Hepatic stellate cell (primary cell): ENCODE measurements at places on chromosomes 12 and 14.

DNA sequence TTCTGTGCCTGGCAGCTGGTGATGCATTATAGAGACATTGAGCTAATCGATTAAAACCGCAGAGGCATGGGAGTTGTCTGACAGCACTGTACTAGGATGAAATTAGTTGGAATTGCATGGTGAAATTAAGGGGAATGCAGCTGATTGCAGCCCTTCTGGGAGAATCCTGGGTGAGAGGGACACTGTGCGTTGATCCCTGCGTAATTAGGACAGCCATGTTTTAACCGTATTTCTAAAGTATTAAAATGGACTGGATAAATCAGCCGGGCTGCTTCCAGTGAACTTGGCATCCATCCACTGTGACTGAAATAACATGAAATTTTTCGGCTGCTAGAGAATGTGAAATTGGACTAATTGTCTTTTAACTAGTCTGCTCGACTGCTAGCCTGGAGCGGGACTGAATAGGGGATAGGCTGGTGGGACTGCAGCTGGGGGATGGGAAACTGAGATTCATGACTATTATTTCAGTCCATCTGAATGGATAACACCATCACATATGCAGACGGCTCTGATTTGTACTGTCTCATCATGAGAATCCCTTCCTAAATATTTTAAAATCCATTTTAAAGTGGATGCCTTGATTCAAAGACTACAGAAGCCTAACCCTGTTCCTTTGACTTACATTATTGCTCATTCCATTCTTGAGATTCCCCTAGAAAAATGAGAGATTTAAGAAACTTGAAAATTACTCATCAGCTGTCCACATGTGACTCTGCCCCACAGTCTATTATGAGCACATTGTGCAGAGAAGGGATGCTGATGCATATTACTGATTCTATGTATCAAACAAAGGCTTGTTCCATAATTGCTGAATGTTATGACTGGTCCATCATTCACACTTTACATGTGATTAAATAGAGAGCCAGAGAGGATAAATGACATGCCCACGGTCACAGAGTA is 343.9 kb downstream of the NPAS3 start:
- DNase-seq: no peak

GRCh38 chr12:110913119-110914056 is 7.0 kb downstream of the MYL2 start:
- DNase-seq: no peak

DNA sequence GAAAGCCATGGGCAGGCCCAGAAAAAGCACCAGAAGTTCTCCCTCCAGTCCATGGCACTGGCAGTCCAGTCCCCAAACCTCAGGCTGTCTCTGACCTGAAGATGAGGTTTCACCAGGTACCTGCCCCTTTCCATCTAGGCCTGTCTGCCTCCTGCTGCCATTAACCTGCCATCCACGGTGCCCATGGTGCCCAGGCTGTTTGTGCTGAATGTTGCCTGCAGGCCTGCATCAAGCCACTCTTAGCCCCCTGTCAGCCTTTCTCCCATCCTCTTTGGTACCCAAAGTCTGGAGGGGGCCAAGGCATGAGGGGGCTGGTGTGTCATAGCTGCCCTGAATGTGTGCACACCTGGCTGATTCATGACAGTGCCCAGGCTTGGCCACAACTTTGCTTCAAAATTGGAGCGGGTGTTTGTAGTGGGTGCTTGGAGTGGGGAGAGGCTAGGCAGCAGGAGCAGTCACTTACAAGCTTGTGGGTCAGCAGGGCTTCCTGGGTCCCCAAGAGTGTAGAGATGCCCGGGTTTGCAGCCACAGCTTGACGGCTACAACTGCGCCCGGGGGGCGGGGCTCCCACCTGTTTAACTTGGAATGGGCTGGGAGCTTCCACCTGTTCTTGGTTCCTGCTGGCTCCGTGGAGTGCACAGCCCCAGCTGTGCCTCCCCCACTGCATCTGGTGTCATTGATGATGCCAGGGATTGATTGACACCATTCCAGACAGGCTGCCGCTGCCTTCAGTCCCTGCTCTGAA is 88.5 kb downstream of the GPHN start:
- no peak for DNase-seq

GRCh38 chr12:41892302-41892701 is 252.4 kb downstream of the GXYLT1 start:
- no peak for DNase-seq

GRCh38 chr12:65826353-65827171 is 2.3 kb downstream of the HMGA2 start:
- peak; percentile 46 for DNase-seq

DNA sequence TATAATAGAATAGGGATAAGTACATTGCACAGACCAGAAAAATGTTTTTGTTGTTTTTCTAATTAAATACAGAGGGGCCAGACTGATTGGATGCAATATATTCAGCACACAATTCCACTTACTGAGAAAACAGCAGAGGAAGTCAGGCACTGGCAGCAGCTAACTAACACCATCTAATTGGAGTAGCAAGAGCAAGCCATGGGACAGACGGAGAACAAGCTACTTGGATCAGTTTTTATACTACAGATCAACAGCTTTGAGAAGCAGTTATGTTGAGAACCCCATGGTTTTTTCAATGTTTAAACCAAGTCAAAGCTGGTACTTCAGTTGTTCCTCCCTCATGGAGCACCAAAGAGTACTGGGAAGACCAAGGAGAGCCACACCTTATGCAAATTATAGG is 1249.4 kb downstream of the LRFN5 start:
- no peak for DNase-seq

GRCh38 chr12:52915637-52916036 is 10.8 kb upstream of the KRT8 start:
- DNase-seq: no peak

DNA sequence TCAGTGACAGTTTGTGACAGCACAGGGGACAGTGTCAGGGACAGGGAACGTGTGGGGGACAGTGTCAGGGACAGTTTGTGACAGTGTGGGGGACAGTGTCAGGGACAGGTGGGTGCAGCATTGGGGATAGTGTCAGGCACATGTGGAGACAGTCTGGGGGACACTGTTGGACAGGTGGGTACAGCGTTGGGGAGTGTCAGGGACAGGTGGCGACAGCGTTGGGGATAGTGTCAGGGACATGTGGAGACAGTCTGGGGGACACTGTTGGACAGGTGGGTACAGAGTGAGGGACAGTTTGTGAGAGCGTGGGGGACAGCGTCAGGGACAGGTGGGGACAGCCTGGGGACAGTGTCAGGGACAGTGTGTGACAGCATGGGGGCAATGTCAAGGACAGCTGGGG is 140.0 kb downstream of the TMEM121 start:
- no peak for DNase-seq

- no peak for DNase-seq
Measured at GRCh38 chr12:49220972-49221371, 32.1 kb upstream of the TUBA1A start.

GRCh38 chr14:102929241-102930137 is 7.0 kb downstream of the AMN start:
- no peak for DNase-seq

DNA sequence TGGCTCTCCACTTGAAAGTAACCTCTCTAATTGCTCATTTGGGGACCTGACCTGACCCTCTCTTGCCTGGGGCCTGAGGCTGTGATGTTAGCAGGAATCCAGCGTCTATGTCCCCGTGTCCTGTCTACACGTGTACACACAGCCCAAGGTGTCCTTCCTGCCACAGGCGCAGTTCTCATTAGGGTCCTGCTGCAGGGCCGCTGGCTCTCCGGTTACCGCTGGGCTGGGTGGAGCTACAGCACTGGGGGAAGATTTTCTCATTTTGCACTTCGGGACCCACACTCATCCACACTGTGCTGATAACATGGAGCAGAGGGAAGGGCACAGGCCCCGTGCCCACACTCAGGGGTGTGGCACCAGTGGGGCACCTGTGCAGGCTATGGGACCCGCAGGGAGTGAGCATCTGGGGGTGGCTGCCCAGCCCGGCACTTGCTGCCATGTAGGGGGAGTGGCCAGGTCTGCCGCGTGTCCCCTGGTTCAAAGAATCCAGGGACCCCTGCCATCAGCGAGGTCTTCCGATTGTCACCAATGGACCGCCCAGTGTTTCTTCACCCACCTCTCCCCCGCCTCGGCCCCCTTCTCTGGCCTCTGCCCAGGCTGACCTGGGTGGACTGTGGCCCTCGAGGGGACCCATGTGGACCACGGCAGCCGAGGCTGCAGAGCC is 98.7 kb upstream of the SFSWAP start:
- no peak for DNase-seq

- no peak for DNase-seq
Measured at GRCh38 chr14:96804895-96805294, 7.7 kb downstream of the VRK1 start.
